ENCODE measurements at places on chromosomes 7 and 10.

DNA sequence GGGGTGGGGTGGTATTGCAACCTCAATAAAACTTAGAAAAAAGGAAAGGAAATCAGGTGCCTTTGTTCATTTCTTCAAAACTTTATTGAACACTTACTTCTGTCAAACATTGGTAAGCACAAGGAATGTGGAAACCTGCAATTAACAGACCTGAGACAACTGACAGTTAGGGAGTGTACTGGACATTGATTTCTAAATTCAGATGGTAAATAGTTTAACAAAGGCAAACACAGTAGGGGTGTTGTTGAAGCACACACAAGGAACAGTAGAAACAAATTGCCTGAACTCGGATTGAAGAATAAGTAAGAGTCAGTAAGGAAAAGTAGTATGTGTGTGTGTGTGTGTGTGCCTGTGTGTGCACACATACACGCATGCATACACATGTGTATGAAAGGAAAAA, 108.6 kb downstream of the CSTF2T start:
- DNase-seq = no peak

- no peak for DNase-seq
Measured at GRCh38 chr10:44640429-44640828, 255.5 kb upstream of the CXCL12 start.

- DNase-seq = no peak
Measured at GRCh38 chr10:45589868-45590267, 82.7 kb downstream of the ZFAND4 start.

DNA sequence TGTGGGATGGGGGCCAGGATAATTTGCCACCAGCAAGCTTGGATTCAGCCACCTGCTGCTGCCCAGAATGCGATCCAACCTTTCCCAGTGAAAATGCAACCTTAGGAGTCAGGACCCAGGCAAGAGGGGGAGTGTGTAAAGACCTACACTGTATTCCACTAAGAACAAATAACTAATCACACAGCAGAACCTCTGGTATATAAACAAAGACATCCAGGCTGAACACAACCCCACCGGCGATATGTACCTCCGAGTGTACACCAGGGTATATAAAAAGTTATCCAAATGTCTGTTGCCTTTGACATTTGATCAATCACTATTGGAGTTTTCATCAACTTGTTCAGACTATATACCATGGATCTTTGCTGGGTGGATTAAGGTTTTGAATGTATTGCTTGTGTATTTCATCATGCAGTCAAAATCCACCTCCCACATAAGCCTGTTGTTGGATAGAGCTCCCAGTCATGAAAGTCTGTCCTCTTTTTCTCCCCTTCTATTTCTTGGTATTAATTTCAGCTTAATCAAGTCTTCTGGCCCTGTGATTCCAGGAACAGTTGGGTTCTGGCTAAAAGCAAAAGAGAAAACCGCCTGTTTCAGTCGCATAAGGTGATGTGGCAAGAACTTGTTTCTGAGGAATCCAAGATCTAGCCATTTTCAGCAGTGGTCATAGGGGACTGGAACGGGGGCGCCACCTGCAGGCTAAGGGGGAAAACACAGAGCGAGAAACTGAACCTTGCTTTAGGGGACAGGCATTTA, 290.7 kb downstream of the CCDC3 start:
- DNase-seq = peak; percentile 61

DNA sequence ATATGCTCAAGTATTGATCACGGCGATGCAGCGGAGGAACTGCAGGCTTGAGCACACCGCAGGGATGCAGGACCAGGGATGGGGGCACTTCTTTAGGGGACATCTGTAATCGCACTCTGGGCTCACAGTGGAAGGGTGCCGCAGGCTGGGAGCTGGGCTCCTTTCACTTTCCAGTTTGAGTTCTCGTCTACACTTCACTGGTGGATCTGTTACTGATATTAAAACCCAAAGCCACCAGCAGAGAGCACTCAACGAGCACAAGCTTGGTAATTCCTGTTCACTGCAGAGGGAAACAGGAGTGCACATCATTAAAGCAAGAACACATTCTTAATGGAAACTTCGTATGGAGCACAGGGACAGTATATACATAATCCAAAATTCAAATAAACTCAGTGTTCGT, 91.3 kb downstream of the PARD3 start:
- DNase-seq = no peak

- DNase-seq = no peak
Measured at GRCh38 chr10:80203835-80204676, 1.3 kb downstream of the ANXA11 start.

- no peak for DNase-seq
Measured at GRCh38 chr7:158001003-158001402, 586.6 kb downstream of the PTPRN2 start.

GRCh38 chr7:151051108-151051507, 2.8 kb downstream of the ASIC3 start:
- DNase-seq = no peak

DNA sequence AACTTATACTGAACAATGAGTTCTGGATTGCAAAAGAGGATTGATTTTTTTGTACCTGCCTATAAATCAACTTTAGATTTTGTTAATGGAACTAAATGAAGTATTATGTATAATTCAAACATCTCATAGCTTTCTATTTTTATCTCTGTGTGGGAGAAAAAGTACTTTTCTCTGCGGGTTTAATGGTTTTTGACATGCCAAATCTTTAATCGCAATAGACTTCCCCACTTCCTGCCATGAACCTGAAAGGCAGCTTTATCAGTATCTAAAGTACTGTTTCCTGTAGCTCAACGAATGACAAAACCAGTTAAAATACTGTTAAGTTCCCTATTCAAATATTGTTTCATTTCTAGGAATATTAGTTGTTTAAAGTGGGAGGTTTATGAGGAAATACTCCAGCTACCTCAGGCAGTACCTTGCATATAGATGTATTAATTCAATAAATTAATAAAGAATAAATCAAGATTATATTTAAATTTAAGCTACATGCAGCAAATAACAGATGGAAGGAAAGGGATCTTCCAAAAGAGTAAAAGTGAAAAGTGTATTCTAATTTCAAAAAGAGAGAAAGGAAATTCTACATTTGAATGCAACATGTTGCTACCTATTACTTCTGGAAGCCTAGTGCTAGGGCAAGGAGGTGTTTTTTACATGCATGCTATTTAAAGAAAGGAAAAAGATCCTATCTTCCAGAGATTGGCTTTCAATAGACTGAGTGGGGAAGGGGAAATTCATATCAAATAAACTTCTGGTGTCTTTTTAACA, 75.9 kb downstream of the SVOPL start:
- no peak for DNase-seq

DNA sequence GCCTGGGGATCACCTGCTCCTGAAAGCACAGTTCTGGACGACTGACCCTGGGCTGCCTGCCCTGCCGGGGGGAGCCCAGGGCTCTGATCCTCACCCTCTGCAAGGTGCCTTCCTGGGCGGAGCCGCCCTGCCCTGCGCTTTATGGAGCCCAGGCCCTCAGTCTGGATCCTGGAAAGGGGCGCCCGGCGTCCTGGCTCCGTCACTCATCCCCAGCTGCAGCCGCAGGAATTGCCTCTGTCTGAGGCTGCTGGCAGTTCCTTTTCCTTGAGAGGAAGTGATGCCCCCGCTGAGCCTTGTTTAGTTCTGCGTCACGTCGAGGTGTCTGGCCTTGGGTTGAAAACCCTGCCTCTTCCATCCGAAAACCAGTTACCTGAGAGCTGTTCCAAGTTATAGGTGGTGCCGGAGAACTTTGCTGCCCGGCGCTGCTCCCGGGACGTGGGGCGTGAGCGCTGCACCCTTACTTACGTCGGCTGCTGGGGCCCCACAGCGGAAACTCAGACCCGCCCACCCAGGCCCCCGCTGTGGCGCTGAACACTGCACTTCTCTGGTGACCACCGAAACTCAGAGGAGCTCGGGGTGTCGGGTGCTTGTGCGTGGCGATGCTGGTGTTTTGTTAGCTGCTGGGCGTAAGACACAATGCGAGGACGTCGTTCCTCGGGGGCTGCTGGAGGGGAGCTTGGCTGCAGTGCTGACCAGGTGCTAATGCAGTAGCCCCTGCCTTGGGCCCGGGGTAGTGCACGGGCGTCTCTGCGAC, 5.4 kb downstream of the MAFK start:
- DNase-seq = no peak

DNA sequence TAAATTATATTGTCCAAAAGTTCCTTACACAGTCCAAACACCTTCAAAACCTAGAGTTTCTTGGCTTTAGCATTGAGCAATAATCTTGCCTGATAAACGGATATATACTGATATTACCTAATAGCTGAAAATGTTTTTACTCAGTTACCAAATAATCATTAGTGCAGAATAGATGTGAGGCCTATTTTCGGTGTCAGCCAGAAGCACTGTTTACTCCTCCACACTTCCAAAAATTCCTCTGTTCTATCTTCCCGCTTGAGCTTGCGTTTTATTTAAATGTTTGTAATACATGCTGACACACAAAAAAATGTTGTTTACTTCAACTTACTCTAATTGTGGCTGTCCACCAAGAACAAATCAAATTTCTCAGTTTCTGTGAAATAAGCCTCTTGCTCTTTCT, 606.2 kb upstream of the TEX47 start:
- no peak for DNase-seq

DNA sequence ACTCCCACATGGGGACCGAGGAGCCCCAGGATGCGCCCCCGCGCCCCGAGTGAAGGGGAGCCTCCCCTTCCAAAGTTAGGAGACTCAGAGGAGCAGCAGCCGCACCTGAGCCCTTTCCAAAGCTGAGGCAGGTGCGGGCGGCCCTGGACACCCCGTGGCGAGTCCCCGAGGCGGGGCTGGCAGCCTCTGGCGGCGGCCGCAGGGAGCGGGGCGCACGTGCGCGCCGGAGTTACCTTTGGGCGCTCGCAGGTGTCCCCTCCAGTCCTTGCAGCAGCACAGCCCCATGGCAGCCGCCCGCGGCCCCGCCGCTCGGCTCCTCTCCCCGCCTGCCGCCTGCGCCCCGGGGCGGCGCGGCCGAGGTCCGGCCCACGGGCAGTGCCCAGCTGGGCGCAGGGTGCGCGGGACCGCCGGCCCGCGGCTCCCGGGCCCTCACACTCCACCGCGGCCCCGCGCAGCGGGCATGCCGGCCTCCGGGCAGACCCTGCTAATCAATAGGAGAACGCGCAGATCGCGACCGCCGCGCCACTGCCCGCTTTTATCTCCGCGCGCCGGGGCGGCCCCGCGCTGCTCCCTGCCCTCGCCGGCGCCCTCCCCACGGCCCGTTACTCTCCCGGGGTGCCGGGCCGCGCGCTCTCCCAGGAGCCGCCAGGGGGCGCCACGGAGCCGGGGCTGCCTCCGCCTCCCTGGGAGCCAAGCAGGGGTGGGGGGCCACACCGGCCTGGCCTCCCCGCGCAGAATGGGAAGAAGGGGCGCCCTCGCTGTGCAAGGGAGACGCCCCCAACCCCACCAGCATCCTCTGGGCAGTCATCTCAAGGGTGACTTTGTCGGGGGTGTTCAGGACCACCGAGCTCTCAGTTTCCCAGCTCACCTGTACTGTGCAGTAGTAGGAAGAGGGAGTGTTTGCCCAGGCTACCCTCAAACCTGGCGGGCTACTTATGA, 80.8 kb downstream of the ARHGAP22 start:
- no peak for DNase-seq

GRCh38 chr10:76572021-76572420, 1065.6 kb downstream of the KCNMA1 start:
- DNase-seq = no peak

- no peak for DNase-seq
Measured at GRCh38 chr10:114933588-114933987, 4.4 kb upstream of the TRUB1 start.

DNA sequence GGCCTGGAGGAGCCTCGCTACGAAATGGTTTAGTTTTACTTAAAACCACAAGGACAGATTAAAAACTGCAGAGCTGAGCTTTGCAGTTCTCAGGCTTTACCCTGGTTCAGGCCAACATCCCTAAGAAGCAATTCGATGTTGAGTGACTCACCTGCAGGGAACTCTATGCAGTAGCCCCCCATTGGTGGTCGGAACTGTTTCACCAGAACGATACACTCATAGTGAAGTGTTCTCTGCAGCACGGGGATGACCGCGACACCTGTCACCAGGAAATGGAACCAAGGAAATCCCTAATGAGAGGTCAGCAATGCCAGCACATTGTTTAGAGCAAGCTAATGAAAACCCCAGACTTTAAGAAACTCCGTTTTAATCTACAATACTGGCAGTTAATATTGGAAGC, 18.0 kb downstream of the NUDT5 start:
- no peak for DNase-seq

DNA sequence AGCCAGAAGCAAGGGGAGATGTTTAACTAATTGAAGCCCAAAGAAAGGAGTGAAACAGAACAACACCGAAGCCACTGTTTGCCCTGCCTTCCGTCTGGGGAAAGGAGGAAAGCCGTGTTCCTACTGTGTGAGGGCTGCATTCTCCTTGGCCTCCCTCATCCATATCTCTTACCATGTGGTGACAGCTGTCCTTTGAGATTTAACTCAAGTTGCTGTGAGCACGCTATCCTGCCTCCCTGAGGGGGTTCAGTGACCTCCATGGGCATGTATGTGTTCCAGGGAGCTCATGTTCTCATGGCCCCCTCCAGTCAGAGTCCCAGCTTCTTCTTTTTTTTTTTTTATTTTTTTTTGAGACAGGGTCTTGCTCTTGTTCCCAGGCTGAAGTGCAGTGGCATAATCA, 26.2 kb upstream of the CRHR2 start:
- no peak for DNase-seq

DNA sequence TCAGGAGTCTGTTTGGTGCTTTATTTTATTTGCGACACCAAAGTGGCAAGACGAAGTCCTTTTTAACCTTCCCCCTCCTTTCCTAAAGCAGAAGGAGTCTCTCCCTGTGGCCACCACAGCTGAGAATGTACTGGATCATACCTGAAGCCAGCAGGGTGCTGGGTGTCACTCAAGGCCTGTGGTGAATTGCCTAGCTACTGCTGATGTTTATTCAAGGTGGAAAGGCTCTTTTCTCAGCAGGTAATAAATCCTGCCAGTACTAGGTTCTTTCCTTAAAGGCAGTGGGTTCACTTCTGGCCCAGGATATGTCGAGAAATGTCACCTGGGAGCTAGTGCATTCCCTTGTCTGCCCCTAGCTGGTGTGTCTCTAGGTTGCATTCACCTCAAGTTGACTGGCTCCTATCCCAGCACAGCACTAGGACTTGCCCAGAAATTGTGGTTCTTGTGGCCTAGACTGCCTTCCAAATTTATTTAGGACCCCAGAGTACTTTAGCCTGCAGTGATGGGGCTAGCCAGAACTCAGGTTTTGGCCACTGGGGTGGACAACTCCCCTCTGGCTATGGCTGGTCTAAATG, 60.8 kb upstream of the FAM3C start:
- no peak for DNase-seq

- DNase-seq = no peak
Measured at GRCh38 chr10:53726921-53727320, 954.3 kb upstream of the MBL2 start.

DNA sequence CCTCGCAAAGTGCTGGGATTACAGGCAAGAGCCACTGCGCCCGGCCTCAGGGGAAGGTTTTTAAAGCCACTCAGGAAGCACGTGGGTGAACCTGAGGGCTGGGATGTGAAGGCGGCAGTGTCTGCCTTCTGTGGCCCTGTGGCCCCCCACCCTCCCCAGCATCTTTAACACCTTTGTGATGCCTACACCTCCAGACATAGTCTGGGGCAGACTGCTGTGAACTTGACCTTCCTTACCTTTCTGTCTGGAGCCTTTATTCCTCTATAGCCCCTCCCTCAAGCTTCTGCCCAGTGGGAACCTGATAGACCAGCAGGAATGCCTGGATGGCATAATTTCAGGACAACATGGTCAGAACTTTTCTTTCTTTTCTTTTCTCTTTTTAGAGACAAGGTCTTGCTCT, 550.2 kb downstream of the GALNT17 start:
- no peak for DNase-seq

Measured in GM19239 (cell line).